Pulmonary artery endothelial cell (primary cell): ENCODE measurements at places on chromosomes 6 and 20.

DNA sequence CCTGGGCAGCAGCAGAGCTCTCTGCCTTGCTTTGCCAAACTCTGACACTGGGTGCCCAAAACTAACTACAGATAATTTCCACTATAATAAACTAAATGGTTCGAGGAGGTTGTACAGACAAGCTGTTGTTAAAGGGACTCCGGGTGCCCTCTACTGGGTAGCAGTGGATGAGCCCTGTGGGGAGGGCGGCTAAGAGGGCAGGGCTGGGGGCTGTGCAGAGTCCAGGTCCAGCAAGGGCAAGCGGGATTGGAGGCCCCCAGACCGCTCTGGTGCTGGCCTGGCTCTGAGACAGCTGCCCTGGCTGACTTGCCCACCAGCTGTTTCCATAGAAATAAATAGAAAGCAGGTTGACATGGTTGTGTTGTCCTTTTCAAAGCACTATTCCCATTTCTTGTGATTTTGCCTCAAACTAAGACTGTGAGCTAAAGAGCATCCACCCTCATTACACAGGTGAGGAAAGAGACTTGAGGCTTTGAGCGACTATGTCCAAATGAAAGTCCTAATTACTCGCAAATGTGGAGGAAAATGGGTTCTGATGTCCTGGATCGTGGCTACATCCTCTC lies 167.6 kb upstream of the CST7 start:
- DNase-seq = no peak

DNA sequence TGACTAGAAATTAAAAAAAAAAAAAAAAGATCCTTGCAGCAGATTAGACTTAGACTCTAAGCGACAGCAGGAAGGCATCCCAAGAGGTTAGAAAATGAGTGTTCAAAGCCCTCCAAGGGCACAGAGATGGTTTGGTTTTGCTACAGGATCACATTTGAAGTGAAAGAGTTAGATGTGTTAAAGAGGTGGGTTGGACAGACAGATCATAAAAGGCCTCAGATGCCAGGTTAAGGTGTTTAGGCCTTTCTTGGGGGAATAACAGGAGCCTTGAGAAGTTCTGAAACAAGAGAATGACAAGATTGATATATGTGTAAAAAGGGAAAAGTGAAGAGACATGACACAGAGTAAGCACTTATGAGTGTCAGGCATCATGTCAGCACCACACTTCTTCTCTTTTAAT lies 107.5 kb downstream of the FYN start:
- DNase-seq = no peak

- DNase-seq = no peak
Observed at GRCh38 chr6:140909156-140909555, 1223.6 kb upstream of the GJE1 start.

DNA sequence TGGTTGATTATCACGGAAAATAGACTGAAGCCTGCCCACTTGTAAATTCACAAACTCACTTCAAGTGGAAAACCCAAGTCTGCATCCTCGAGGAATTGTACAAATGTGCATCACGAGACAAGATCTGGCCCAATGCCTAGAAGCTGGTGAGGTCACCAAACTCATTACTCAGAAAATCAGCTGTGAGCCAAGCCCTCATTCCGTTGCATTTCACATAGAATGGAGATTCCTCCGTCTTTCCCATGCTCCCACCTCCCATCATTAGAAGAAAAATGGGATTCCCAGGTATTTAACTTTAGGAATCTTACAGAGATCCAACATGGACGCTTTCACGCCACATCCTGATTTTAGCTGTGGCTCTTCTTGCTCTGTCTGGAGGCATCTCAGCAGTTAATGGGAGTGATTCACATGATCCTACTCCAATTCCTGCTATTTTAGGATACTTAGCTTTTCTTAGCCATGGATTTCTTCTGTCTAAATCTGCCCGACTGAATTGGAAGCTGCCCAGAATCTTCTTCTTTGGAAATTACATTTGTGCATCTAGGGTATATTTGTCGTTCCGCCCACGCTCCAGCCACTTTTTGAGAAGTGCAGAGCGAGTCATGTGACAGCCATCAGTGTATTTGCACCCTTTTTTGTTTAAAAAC lies 68.7 kb upstream of the STMND1 start:
- peak; percentile 81 for DNase-seq

DNA sequence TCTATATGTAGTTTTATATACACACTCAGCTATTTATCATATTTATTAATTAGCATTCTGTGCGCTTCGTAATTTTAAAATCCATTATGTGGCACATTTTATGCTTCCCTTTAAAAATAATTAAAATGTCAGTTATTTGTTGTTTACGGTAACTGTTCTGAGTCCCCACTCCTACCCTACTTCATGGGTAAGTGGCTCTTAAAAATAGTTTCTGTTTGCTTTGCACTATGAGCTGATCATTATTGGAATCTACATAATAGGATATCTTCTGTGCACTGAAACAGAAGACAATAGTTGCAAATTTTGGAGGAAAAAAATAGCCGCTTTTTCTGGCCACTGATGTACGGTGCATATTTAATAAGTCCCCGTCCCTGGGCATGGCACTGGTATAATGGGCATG lies 25.2 kb downstream of the LCA5 start:
- DNase-seq = no peak

DNA sequence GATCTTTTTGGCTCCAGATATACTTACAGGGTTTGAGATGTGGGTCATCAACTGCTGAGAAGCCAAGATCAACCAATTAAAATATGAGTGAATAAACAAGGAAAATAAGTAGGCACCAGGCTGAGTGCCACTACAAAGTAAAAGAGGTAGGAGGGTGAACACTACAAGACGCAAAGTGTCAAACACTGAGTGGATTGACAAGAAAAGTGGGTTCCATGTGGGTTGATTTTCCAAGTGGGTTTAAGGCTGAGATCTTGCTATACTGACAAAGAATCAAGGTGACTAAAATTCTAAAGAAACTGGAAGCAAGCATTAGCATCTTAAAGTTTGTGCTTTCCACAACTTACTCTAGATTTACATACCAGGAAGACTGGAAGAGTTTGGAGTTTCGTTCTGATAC lies 160.4 kb upstream of the SPACA1 start:
- DNase-seq = no peak

GRCh38 chr6:130288065-130288464 lies 65.3 kb upstream of the SAMD3 start:
- no peak for DNase-seq

DNA sequence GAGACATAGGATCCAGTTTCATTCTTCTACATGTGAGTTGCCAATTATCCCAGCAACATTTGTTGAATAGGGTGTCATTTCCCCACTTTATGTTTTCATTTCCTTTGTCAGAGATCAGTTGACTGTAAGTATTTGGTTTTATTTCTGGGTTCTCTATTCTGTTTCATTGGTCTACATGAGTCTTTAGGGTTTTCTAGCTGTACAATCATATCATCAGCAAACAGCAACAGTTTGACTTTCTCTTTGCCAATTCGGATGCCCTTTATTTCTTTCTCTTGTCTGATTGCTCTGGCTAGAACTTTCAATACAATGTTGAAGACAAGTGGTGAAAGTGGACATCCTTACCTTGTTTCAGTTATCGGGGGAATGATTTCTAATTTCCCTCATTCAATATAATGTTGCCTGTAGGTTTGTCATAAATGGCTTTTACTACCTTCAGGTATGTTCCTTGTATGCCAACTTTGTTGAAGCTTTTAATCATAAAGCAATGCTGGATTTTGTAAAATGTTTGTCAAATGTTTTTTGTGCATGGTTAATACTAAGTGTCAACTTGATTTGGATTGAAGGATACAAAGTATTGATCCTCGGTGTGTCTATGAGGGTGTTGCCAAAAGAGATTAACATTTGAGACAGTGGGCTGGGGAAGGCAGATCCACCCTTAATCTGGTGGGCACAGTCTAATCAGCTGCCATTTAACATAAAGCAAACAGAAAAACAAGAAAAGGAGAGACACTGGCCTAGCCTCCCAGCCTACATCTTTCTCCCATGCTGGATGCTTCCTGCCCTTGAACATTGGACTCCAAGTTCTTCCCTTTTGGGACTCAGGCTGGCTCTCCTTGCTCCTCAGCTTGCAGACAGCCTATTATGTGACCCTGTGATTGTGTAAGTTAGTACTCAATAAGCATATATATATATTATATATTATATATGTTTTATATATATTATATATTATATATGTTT lies 23.3 kb downstream of the MICA start:
- no peak for DNase-seq

DNA sequence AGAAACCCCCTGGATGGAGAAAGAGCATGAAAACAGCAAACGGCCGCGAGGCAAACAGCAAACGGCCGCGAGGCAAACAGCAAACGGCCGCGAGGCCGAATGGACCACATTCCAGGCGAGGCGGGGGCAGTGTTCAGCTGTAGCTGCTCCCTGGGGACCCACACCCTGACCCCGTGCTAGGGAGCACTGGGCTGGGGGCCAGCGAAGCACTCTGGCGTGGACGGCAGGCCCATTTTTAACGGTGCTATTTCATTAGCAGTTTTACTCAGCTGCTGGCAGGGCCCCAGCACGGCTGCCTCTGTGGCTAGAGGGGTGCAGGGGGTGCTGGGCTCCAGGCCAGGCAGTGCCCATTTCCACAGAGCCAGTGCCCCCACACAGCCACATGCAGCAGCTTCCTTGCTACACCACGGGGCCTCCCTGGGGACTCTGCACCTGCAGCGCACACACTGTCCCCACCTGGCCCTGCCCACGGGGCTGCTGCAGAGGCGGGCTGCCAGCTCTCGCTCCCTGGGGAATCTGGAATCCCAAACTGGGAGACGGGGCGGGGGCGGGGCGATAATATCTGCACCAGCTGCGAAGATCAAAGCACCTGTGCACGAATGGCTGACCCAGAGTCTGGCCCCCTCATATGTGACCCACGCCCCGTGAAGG lies 35.6 kb upstream of the SLCO4A1 start:
- DNase-seq = no peak

- DNase-seq = no peak
Observed at GRCh38 chr6:106579281-106579680, 50.0 kb downstream of the RTN4IP1 start.

GRCh38 chr6:23855497-23856116 lies 270.4 kb upstream of the NRSN1 start:
- no peak for DNase-seq

GRCh38 chr6:163776196-163776905 lies 361.8 kb downstream of the QKI start:
- no peak for DNase-seq

- DNase-seq = no peak
Observed at GRCh38 chr6:108627692-108628550, 67.2 kb downstream of the FOXO3 start.

DNA sequence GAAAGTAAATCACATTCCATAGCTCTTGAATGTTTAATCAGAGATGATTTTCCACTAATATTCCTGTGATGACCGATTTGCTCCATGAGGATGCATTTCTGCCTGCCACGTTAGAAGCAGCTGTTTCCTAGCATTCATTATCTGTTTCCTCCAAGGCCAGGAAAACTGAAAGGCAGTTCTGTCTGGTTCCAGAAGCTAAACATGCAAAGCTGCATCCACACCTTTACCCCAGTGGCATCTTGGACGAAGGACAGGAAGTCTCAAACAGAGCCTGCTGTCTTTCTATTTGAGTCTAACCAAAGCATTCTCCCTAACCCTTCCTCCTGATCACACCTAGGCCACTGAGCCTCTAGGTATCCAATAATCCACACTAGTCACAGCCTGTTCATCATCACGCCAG lies 27.6 kb downstream of the CNKSR3 start:
- DNase-seq = peak; percentile 90

- DNase-seq = no peak
Observed at GRCh38 chr6:71529026-71529425, 240.4 kb downstream of the OGFRL1 start.

GRCh38 chr6:2695454-2696095 lies 55.1 kb downstream of the MYLK4 start:
- no peak for DNase-seq

- DNase-seq = no peak
Observed at GRCh38 chr20:17904027-17904426, 64.6 kb downstream of the SNX5 start.

DNA sequence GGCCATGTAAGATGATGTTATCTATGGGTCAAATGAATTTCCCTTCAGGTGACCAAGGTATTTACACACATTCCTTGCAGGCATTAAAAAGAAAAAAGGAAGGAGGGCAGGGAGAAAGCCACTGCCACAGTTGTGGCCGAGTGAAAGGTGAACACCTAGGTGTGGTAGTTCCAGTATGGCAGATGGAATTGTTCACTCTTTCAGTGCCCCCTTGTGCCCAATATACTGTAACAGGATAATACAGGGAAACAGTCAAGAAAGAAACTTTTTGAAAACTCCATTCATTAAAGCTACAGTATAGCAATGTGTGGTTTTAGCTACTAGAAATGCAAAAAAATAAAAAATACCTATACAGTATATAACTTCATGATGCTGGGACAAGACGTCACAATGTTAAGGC lies 52.1 kb downstream of the BMP2 start:
- DNase-seq = no peak

DNA sequence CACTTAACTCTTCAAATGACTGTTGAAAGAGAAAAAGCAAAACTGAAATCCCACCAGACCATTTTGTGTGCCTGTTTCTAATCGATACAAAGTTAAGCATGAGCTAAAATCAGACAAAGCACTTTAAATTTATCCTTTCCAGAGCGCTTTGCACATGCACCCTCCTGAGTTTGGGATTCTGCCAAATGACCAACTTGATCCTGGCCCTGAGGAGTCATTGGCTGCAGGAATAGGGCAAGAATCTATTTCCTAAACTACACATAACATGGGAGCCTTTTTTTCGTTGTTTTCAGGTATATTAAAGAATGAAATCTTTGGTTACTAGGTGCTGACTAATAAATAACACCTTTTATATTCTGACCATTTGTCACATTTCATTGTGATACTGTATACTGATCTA lies 23.8 kb upstream of the MTHFD1L start:
- no peak for DNase-seq

GRCh38 chr6:29424575-29424974 lies 9.8 kb downstream of the OR12D1 start:
- no peak for DNase-seq

DNA sequence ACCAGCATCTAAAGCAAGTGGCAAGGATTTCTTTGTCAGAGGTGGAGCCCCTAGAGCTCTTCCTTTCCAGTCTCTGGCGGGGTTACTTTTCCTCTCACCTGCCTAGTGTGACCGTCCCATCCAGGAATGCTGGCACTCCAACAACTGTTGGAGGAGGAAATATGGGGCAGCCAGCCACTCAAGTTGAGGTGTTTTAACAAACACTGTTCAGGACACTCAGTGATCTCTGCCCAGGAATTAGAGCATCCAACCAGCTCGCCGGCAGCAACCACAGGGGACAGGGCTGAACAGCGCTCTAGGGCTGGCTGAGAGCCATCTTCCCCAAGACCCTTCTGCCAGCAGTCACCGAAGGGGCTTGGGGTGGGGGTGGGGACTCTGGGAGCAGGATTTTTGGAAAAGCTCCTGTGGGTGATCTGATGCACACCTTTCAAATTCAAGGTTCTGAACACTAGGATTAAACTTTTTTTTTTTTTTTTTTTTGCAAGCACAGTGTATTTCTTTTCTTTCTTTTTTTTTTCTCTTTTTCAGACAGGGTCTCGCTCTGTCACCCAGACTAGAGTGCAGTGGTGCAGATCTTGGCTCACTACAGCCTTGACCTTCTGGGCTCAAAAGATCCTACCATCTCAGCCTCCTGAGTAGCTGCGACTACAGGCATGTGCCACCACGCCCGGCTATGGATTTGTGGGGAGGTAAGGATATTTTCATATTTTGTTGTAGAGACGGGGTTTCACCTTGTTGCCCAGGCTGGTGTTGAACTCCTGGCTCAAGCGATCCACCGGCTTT lies 28.4 kb upstream of the KCNK16 start:
- no peak for DNase-seq
